ENCODE measurements at places on chromosomes 4 and X.

- DNase-seq: no peak
Measured at GRCh38 chr4:47490550-47490949, 5.5 kb downstream of the ATP10D start.

- DNase-seq: no peak
Measured at GRCh38 chr4:20430259-20430941, 178.7 kb downstream of the SLIT2 start.

- DNase-seq: no peak
Measured at GRCh38 chr4:75726577-75726976, 2.2 kb downstream of the USO1 start.

DNA sequence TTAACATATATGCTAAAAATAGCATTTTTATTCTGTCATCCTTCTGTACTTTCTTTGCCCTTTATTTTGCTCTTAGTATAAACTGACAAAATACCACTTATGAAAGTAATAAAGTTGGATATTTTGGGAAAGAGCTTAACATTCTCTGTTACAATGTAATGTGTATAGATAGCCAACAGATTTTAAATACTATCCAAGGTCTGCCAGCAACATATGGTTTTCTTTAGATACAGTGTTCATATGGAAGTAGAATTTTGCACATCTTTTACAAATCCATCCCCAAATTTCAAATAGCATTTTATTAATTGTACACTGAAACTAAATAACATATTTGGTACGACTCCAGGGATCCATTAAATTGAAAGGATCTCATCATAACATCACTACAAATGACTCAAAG, 268.6 kb upstream of the PCDH18 start:
- DNase-seq: no peak

GRCh38 chr4:76558396-76559235, 123.6 kb downstream of the SHROOM3 start:
- no peak for DNase-seq

GRCh38 chrX:15956681-15957080, 102.1 kb upstream of the AP1S2 start:
- DNase-seq: no peak

DNA sequence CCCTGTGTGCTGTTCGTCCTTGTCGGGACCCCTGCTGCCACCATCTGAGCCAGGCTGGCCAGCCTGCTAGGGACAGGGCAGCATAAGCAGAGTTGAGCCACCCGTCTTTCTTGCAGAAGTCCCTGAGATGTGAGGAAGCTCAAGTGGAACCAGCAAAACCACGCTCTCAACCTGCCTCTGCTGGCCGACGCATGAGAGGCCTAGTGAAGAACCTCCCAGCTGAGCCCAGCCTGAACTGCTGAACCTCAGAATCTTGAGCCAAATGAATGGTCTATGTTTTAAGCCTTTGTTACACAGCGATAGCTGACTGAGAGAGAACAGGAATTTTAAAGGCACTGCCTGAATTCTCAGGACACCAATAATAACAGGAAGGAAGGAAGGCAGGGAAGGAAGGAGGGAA, 98.9 kb upstream of the ADRA2C start:
- no peak for DNase-seq

DNA sequence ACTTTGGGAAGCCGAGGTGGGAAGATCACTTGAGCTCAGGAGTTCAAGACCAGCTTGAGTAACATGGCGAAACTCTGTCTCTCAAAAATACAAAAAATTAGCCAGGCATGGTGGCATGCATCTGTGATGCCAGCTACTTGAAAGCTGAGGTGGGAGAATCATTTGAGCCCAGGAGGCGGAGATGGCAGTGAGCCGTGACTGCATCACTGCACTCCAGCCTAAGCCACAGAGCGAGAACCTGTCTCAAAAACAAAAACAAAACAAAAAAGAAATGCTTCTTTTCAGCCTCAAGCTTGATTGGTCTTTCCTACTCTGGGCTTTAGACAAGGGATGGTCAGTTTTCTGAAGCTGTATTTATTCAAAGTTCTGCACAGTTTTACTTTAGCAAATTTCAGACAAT, 15.8 kb upstream of the DHRSX start:
- no peak for DNase-seq

GRCh38 chrX:508163-508562, 121.5 kb upstream of the PPP2R3B start:
- no peak for DNase-seq

GRCh38 chrX:45751156-45751555, 550.5 kb upstream of the DIPK2B start:
- DNase-seq: no peak

DNA sequence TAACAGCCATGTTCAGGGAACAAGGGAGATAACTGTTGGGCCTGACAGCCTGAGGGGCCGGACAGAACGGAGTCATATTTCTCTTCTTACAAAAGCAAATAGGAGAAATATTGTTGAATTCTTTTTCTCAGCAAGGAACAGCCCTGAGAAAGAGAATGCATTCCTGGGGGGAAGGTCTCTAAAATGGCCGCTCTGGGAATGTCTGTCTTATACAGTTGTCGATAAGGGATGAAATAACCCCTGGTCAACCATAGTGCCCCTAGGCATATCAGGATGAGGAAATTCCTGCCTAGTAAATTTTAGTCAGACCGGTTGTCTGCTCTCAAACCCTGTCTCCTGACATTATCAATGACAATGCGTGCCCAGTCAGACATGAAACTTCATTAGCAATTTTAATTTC, 1925.5 kb downstream of the PCDH7 start:
- no peak for DNase-seq

DNA sequence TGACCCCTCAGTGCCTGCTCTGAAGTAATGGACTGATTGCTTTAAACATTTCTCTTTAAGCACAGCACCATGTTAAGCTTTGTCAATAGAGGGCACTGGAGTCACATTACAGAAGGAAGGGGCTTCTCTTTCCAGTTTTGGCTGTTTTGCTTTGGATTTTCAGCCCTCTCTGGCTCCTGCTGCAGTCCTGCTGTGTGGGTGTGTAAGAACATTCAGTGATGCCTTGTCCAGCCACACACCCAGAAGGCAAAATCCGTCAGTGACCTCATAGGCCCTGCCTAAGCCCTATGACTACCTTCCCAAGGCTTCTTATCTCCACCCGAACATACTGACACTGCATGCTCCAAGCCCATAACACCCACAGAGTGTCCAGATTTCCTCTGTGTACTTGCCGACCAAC, 215.3 kb upstream of the CTSO start:
- no peak for DNase-seq

DNA sequence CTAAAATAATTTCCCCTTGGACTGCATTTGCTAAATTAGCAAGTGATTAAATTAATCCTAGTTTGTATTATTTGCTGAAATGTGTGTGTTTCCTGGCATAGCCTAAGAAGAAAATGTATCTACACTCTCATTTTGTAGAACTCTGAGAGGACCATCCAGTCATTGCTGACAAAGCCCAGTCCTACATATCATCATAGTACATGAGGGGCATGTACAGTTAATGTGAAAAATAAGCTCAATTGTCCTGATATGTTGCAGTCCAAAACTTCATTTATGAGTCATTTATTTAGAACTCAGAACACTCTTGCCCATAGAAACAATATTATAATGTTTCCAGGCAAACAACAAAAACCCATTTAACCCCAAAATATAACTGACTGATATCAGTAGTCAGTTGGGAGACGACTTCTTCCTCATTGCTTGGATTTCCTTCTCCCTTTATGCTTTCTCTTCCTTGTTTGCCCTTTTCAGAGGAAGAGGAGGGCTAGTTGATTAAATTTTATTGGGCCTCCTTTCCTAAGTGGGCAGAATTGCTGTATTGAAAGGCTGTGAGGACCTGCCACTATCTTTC, 26.9 kb upstream of the BBS12 start:
- DNase-seq: no peak

GRCh38 chr4:28686618-28687017, 1826.0 kb downstream of the STIM2 start:
- no peak for DNase-seq

GRCh38 chrX:39969099-39969818, 128.5 kb downstream of the BCOR start:
- peak; percentile 7 for DNase-seq

DNA sequence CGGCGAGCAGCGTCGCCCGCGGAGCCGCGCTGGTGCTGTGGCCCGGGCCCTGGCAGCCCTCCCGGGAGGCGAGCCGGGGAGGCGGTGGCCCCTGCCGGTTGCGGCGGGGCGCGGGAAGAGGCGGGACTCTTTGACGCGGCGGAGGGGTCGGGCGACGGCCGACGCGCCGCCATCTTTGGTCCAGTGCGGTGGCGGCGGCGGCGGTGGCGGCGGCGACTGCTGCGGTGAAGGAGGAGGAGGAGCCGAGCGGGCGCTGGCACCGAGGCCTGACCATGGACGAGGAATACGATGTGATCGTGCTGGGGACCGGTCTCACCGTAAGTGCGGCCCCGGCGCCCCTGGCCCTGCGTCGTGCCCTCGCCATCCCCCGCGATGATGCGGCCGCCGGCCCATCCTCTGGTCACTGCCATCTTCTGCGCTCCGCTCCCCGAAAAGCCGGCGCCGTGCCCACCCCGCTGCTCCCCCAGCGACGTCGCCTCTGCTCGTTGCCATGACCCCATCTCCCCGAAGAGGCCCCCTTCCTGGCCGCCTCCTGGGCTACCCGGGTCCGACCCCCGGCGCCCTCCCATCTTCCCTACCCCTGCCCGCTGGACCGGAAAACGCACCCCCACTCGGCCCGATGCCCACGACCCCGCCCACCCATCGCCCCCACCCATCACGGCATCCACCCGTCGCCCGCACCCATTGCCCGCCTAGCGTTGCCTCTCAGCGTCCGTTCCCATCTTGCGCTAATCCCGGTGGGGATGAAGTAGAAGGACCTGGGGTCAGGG, at the start of gene GDI1:
GDI1 (plus strand) TSS at position 172 of the 770 bp plus-strand sequence; CDS start at position 273, 101 bp downstream.
- DNase-seq: peak; percentile 62

DNA sequence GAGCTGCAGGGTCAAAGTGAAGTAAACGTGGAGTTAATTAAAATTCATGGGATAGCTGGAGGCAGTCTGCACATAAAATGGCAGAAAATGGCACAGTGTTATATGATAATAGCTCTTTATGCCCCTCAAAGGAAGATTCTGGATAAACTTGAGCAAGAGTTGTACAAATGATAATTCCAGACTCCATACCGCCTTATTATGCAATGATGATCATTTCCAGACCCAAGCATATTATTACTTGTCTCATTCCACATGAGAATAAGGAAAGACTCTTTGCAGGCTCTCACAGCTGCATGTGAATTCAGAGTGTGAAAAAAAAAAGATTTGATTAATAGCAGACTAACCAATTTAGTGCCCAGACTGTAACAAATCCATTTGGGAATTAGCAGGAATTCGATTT, 105.4 kb downstream of the STK32B start:
- no peak for DNase-seq

- DNase-seq: no peak
Measured at GRCh38 chr4:24550441-24551175, 33.7 kb downstream of the DHX15 start.

DNA sequence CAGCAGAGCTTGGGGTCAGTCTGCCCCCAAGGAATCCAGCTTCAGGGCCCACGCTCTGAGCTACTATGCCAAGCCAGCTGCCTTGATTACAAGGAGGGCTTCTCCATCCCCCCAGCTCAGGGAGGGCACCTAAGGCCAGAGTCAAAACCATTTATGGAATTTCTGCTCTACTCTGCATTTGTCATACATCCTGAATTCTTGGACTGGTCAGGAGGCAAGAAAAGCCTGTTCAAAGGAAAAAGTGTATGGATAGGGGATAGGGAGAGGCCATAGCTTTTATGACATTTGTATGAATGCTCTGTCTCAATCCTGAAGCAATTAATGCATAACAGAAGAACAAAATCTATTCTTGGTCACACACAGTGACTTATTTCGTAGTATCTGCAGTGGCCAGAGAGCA, 32.2 kb downstream of the EDNRA start:
- DNase-seq: no peak

DNA sequence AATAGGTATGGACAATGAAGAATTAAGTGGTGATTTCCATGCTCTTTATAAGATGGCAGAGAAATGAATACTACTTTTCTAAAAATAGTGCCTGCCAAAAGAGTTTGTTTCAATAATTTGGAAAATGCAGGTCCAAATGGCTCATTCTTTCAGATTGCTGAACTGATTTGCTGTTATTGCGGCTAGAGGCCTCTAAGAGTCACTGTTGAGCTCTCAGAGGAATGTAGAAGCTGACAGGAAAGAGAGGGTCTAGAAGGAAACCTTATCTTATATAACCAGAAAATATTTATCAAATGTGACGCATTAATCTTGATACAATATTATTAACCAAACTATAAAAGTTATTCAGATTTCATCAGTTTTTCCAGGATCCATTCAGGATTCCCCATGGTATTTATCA, 65.7 kb upstream of the PAGE1 start:
- DNase-seq: no peak

- no peak for DNase-seq
Measured at GRCh38 chr4:39451423-39452023, 7.2 kb downstream of the RPL9 start.

- DNase-seq: no peak
Measured at GRCh38 chr4:129037093-129037492, 56.2 kb downstream of the SCLT1 start.

DNA sequence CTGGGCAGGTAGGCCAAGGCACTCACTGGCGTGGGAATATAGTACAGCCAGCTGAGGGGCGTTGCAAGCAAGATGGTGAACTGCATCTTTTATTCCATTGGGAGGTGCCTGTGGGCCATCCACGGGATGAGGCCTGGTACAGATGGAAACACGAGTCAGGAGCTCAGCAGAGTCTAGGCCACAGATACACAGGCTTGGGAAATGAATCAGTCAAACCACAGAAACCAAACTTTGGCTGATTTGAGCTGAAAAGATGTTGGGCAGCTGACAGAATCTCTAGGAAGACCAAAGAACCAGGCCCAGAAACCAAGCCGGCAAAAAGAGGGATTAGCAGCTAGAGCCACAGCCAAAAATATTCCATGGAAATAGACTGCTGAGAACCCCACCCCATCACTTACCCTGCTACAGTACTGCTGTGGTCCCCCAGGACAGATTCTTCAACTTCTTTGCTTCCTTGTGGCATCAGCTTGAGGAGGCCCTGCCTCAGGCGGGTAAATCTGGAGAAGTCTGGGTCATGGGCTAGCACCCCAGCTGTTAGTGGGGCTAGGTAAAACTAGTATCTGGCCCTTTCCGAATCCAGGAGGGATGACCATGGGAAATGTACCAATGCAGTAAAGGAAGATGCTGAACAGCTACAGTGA, 75.4 kb downstream of the TMEM131L start:
- DNase-seq: no peak
